ENCODE measurements at places on chromosomes 13 and 19. TPM values are rescaled to one million over a fixed set of nuclear protein-coding genes. Genes with fewer than 3 reads are reported as not detected.

ACP7 gene
- not detected for total RNA-seq

PSG2 gene
- not detected for total RNA-seq

SEMA6B gene
- not detected for total RNA-seq

ZNF486 gene
- 12.3 TPM for total RNA-seq

CEACAM8 gene
- not detected for total RNA-seq

ZNF730 gene
- total RNA-seq = 5.8 TPM

FARP1 gene
- total RNA-seq = not detected

Data from Karpas-422 (cell line).